ENCODE measurements at places on chromosomes 1 and 21.

DNA sequence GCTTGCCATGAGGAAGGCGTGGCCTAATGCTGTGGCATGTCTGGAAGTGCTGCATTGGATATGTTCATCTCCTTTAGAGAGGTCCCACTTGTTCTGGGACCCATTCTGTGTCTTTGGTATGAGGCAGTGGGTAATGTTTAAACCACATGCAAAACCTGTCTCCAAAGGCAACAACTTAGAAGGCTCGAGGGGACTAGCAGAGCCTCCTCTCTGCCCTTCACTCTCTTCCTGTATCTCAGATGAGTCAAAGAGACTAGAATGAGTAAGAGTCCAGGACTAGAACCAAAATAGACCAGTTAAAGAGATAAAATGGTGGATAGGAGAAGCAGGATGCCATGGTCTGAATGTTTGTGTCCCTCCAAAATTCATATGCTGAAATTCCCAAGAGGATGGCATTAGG lies 220.8 kb upstream of the KIAA0040 start:
- no peak for DNase-seq

GRCh38 chr1:180909462-180909976 lies 3.2 kb upstream of the KIAA1614 start:
- DNase-seq, result no peak

DNA sequence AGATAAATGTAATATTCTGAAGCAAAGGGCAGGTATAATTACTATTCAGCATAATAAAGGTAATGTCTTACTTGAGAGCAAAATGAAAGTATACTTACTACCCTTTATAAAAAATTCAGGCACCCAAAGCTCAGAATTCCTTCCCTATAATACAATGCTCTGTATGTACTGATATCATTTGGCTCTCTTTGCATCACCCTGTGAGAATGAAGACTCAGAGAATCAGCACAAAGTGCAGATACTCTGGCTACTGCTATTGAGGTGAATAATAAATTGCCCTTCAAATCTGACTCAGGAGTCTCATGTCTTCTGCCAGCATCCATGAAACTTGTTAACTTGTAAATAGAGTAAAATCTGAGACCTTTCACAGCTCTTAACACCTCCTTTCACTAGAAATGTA lies 108.5 kb upstream of the KCTD3 start:
- no peak for DNase-seq

DNA sequence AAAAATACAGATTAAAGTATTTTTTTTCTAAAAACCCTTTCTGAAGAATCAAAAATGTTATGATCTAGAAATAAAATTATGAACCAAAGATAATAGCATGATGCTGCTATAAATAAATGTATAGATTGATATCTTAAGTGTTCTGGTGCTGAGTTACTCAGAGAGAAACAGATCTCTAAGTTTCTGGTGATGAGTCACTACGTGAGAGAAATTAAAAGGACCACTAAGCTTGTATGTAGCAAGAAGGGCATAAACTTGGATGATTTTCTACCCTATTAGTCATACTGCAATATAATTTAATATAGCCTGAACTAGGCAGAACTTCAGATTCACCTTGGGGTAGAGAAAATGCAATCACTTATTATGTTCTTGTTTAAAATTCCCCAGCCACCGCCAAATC lies 514.8 kb downstream of the AMY1C start:
- no peak for DNase-seq

DNA sequence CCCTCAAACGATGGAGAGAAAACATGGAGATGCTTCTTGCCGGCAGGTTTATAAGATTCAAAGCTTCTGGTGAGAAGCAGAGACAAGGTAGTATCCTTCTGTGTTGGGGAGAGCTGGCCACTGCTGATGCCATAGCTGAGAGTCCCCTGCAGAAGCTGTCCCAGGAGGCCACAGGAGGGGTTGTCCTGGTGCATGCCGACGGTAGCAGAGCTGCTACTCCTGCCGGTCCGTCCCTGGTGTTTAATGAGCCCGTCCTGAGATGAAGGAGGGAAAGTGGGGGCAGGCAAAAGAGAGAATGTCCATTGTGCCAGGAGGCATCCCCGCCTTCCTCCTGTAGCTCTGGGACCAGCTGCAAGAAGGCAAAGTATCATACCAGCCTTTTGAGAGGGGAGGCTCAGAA lies 10.4 kb upstream of the C2CD2 start:
- no peak for DNase-seq

All from activated T-helper 1 cell treated with Interleukin-2 at 50 U/mL for 16 hours (primary cell).